Activated CD4-positive, alpha-beta T cell treated with anti-CD3 and anti-CD28 coated beads for 4 hours (primary cell): ENCODE measurements at places on chromosomes 2 and 18.
A peak's percentile ranks its signal among the peaks of the same experiment; 100 is the strongest.

- no peak for DNase-seq
These were observed 90.7 kb upstream of the GCFC2 start for GRCh38 chr2:75801234-75801982.

DNA sequence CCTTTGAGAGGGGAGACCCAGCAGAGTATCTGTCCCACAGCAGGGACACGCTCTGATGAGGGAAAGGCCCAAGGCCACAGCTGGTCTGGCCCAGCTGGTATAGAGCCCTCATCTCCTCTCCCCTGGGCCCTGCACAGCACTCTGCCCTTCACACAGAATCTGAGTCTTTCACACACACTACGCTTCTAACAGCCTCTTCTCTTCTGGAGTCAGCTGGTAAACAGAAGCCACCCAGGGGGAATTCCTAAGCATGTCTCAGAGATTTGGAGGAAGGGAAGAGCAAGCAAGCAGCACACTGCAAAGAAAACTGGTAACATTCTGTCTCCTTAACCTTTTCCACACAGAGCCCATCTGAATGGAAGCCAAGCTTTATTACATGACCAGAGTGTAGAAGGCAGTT, 121.1 kb upstream of the ACAA2 start:
- no peak for DNase-seq

DNA sequence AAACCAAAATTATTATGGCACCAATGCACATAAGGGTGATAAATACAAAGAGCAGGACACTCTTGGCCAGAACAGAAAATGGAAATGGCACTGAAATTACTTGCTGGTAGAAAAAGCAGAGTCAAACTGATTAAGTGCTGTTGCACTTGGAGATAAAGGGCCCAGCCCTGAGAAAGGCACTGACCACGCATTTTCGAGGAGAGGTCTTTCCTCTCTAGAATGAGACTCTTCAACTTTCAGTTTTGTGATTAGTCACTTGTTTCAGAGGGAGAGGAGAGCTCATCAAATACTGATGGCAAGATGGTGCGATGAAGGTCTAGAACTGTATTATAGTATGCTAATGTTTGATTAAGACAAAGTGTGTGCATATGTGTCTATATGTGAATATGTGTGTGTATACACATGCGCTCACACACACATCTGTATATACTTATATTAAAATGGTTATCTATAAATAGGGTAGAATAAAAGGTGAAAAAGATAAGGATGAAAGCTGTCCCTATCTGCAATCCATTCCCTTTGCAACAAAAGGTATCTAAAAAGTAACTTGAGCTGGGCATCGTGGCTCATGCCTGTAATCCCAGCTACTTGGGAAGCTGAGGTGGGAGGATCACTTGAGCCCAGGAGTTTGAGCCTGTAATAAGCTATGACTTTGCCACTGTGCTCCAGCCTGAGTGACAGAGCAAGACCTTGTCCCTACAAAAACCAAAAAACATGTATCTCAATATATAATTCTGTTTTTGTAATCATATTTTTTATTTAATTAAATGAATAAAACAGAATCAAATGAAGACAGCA, 48.8 kb upstream of the ZDBF2 start:
- DNase-seq = no peak

GRCh38 chr2:160053946-160054345, 8.5 kb downstream of the PLA2R1 start:
- DNase-seq = no peak

- DNase-seq = no peak
These were observed 53.0 kb upstream of the ATP8B1 start for GRCh38 chr18:57856128-57856527.

- no peak for DNase-seq
These were observed 9.7 kb downstream of the CYBRD1 start for GRCh38 chr2:171531836-171532450.

DNA sequence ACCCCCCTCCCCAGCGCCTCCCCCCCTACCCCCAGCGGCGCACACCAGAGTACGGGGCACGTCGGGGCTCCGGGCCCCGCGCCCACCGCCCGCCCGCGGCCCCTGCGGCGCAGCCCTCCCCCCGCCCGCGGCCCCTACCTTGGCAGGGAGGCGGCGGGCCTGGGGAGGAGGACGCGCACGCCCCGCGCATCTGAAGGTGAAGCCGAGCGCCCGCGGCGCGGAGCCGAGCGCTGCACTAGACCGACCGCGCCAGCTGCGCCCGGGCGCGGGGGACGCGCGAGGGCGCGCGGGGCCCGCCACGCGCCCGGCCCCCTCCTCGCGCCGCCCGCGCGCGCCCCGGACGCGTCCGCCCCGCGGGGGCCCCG, at the start of gene ZNF516:
Gene ZNF516, minus strand, starts transcription at position 237 of the 365 bp plus-strand sequence. CDS start 52,188 bp downstream, outside the sequence.
- DNase-seq = no peak

- DNase-seq = no peak
These were observed 32.6 kb downstream of the MRPL35 start for GRCh38 chr2:86231680-86232372.

DNA sequence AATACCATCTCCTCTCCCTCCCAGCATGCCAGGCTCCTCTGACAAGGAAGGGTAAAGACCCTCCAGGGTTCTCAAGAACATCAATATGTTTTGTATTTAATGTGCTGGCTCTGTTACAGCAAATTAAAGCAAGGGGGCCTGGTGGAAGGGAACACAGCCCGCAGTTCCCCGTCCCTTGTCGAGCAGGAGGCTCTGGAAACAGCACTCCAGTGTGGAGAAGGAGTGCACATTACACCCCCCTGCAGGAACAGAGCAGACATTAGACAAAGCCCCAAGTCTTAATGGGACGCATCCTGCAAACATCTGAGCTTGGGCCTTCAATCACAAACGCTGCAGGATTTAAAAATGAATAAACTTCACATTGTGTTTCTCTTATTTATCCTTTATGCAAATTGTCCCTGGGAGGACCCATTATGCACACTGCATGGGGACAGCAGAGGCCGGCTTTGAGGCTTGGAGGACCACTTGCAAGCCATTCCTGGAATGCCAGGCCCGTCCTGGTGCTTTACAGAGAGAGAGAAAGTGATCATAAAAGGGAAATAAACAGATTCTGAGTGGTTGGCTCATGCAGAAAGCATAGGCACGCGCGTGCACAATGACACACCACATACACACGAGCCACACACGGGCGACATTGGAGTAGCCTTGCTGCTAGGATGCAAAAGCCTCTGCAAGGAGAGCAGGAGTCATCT, 328.7 kb downstream of the SMAD2 start:
- DNase-seq = no peak

GRCh38 chr2:20052861-20053281, 1.4 kb upstream of the LAPTM4A start:
- DNase-seq = peak; percentile 3

DNA sequence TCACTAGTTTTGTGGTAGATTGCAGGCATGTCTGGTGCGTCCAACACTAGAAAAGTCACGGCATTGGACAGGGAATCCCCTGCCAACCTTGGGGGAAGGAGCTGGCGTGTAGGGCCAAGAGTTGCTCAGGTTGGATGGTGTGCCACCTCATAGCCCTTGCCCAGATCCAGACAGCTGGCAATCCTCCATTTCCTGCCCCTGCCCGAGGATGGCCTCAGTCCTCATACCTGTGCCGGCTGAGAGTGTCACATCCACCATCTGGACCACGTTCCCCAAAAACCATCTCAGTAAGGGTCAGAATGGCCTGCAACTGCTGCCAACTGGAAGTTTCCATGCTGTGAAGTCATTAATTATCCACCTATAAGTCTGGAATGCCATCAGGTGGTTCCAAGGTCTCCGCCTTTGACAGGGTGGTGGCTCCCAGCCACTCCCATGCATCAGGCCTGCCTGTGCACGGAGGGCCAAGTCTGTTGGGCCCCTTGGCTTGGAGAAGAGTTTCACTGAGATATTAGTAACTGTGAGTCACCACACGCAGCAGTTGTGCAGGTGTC, 55.0 kb downstream of the IMPA2 start:
- no peak for DNase-seq

- no peak for DNase-seq
These were observed 210.0 kb upstream of the ZNF521 start for GRCh38 chr18:25561918-25562317.

GRCh38 chr2:150376553-150377335, 110.7 kb downstream of the RND3 start:
- no peak for DNase-seq

DNA sequence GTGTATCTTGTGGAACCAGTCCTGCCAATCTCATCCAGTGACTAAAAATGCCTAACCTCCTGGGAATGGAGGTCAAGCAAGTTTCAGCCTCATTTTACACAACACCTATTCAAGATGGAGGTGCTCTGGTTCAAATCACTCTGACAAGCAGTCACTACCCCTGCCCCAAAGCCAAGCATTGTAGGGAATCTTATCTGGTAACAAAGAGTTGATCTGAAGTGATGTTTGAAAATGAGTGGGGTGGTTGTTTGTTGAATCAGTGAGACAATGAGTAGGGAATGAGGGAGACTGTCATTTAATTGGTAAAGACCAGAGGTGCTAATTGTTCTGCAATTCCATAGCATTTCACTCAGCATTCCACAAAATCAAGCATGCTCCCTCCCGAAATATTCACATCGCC, 132.0 kb downstream of the RND3 start:
- DNase-seq = no peak

DNA sequence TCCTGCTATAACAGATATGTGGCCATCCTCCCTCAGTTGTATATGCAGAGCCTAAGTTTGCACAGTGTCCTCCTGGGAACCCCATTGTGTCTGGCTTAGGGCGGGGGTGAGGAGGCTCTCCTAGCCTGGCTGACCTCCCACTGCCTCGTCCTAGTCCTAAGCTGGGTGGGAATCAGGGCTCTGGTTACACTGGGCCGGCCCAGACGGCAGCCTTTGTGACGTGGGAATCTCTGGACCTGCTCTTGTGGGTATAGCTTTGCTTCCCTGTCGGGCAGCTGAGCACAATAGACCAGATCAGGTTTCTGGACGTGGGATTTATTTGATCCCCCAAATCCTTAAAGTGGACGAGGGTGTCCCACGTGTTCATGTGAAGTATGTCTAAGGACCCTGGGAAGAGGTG, 2.9 kb downstream of the ACKR3 start:
- DNase-seq = no peak

- no peak for DNase-seq
These were observed 264.0 kb upstream of the SESTD1 start for GRCh38 chr2:179528576-179529069.

GRCh38 chr2:167005096-167005495, 116.8 kb downstream of the XIRP2 start:
- DNase-seq = no peak

DNA sequence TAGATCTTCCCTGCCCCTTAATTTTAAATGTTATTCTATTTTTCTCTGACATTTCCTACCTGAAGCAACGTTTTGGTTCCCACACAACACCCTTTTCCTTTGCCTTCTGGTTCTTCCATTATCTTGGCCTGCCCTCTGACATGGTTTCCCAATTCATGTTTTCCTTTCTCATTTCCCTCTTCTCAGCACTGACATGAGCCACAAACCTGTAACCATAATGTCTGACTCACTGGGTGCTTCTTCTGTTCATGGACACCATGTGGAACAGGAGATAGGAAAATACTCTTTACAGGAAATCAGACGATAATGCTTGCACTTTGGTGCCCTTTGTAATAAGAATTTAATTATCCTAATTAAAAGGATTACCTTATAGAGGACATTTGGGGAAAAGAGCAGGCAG, 142.0 kb downstream of the ZEB2 start:
- no peak for DNase-seq

DNA sequence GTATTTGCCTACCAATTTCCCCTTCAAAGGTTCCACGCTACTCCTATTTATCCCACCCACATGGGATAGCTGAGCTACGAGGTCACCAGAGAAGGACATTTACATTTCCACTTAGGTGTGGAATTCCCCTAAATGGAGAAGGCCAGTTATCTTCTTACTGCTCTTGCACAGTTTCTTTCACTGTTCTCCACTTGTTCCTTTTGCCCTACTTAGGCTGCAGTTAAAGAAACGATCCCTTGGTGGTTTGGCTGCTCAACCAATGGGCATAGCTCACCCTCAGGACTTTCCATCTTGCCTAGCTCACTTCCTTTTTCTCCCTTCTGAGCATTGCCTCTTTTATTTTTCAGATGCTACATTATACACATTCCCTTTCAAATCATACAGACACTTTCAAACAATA, 11.2 kb upstream of the NABP1 start:
- no peak for DNase-seq
